Activated T-helper 17 cell treated with anti-CD3 and anti-CD28 coated beads, Interleukin-2, amount 50 U/mL, for 72 hours (primary cell): ENCODE measurements at places on chromosomes 12 and 14. TPM values are rescaled to one million over a fixed set of nuclear protein-coding genes. Genes with fewer than 3 reads are reported as not detected.

DNA sequence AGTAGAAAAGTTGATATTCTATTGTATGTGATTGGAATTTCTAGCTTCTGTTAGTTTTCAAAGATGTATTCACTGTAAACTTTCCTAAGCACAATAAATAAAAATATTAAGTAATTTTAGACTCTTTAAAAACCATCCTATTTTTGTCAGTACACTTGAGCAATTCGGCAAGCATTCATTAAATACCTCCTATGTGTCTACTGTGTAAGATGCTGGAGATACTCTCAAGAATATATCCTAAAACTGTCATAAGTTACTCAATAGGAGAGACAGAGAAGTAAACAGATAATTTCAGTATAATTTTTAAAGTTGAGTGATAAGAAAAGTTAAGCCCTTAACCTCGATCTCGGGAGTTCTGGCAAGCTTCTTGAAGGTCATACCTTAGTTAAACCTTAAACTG is 46.1 kb downstream of the FANCM start:
- no peak for ATAC-seq

DNA sequence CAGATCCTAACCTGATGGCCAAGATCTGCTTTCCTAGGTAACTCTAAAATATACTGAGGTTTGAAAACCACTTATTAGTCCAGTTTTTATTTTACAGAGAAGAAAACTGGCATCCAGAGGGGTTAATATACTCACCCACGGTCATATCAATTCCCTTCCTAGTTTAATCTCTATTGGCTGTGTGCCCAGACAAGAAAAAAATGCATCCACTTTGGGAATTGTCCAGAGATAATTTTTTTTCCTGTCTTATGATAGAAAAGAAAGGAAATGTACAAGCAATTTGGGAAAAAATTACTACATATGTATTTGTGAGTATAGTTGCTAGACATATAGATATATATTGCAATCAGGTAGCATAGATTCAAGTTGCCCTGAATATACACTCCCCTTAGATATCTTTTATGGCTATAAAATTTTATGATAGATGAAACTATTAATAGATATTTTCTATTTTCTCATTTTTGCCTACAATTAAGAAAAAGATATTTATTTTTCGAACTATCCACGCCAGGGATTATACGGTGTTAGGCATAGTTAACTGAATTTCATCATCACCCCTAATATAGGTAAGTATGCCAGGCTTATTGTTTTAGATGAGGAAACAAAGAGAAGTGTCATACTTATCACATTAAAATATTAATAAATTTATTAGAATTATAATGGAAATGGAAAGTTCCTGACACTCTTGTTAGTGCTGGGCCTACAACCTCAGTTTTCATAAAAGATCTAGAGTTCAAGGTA is 100.5 kb upstream of the SLC38A2 start:
- ATAC-seq = no peak

DNA sequence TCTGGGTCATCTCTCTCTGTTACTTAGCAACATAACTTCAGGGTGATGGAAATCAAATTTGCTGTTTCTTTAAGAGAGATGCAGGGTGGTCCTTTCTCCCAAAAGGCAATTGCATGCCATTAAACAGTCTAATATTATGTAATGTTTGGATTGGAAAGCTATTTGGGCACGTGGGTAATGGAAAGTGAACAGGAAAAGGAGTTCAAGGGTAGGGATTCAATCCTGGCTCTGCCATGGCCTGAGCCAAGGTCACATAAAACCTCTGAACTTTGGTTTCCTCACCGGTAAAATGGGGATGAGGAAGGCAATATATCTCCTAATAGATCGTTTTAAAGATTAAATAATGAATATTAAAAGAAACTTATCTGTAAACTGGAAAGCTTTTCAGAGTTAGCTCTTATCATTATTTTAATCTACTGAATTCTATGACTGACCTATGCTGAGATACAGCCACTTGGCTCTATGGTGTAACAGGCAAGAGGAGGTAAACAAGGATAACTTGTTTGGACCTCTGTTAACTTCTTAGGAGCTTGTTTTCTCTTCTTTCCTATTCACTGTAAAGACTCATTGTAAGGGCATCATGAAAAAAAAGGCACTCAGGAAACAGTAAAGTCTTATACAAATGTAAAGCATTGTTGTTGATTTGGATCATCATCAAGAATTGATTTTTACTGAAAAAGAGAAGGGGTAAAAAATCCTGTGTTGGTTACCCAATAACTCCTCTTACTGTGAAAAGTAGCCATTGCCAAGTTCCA is 55.7 kb upstream of the OVCH1 start:
- ATAC-seq = no peak

DNA sequence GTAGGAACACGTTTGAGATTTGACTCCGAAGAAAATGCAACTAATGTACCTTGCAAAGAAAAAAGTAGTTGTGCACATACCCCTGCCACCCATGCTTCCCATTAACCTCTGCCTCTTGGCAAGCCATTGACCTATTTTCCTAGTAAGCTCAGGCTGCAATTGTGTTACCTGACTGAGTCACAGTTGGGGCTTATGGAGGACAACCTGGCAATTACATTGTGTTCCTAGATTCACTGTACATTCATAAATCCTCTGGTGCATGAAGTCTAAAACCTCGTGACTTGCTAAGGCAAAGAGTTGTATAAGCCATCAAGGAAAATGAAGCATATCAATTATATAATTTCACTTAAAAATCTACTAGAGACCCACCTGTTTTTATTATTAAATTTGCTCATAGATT is 62.0 kb upstream of the DUSP6 start:
- ATAC-seq = no peak

DNA sequence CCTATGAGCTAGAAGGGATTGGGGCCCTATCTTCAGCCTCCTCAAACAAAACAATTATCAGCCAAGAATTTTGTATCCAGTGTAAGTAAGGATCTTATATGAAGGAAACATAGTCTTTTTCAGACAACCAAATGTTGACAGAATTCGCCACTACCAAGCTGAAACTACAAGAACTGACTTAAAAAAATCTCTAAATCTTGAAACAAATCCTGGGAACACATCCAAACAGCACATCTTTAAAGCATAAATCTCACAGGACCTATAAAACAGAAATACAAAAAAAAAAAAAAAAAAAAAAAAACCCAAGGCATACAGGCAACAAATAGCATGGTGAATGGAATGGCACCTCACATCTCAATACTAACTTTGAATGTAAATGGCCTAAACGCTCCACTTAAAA is 41.3 kb upstream of the LMNTD1 start:
- no peak for ATAC-seq

Gene STON2
- 0.64 TPM for total RNA-seq

Gene COA8
- total RNA-seq = 39.9 TPM

Gene KRT83
- total RNA-seq = not detected

Gene SERPINA5
- total RNA-seq = not detected

Gene FAM90A1
- total RNA-seq = not detected

Gene ACVRL1
- not detected for total RNA-seq

GRCh38 chr14:74891870-74892269 is 10.2 kb downstream of the DLST start:
- ATAC-seq = no peak
